ENCODE measurements at places on chromosomes 5 and 9.

GRCh38 chr9:111916234-111916645, 19.6 kb downstream of the UGCG start:
- DNase-seq: no peak

GRCh38 chr5:147396070-147396823, 113.6 kb downstream of the DPYSL3 start:
- DNase-seq: no peak

GRCh38 chr9:99173570-99174504, 47.9 kb downstream of the ALG2 start:
- peak; percentile 23 for DNase-seq

- no peak for DNase-seq
Observed at GRCh38 chr5:131756942-131757341, 39.9 kb downstream of the FNIP1 start.

DNA sequence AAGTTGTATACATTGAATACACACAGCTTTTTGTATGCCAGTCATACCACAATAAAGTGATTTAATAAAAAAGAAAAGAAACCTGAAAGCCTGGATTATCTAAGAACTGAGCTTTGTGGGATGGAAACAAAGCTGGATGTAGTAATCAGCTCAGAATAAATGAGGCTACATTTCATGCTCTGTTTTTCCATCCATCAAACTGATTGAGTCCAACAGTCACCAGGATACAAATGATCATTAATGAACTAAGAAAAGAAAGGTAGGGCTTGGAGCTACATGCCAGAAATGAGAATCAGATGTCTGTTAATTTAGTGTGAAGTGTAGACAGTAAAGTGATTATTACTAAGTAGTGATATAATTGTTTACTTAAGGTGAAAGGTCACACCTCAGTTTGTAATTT, 109.8 kb upstream of the TARS1 start:
- no peak for DNase-seq

Data from NCI-H82 (cell line).